Stimulated activated CD4-positive, alpha-beta T cell treated with anti-CD3 and anti-CD28 coated beads, TNF-alpha, amount 100 ng/mL, for 48 hours (primary cell): ENCODE measurements at places on chromosomes 16 and 17.

DNA sequence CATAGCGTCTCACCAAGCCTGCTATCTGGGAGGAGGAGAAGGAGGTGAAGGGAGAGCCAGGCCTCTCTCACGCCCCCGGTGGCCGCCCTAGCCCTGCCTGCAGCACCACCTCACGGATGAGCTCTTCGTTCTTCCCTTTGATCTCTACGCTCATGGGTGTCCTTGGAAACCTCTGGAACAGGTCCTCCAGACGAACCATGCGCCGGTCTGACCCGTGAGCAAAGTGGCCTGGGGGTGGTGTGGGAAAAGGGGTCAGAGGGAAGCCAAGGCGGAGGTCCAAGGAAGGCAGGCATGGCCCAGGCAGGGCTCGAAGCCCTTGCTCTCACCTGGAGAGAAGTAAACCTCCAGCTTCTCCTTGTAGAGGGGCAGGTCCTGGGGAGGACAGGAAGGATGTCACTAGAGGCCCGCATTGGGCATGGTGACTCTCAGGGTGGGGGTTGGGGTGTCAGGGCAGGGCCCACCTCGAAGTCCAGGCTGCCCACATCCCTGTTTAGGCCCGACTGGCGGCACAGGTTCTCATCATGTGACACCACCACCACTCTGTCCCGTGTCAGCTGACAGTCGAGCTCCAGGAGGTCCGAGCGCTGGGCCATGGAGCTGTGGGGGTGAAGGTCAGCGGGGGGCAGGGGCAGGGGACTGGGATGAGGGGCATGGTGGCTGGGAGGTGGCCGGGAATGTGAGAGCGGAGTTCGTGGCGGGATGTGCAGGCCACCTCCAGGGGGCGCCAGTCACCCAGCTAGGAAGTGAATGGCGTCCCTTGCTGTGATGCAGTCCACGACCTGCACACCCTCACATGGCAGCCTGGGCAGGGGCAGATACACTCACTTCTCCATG is 923 bp downstream of the GDPD3 start:
- peak; percentile 51 for DNase-seq

DNA sequence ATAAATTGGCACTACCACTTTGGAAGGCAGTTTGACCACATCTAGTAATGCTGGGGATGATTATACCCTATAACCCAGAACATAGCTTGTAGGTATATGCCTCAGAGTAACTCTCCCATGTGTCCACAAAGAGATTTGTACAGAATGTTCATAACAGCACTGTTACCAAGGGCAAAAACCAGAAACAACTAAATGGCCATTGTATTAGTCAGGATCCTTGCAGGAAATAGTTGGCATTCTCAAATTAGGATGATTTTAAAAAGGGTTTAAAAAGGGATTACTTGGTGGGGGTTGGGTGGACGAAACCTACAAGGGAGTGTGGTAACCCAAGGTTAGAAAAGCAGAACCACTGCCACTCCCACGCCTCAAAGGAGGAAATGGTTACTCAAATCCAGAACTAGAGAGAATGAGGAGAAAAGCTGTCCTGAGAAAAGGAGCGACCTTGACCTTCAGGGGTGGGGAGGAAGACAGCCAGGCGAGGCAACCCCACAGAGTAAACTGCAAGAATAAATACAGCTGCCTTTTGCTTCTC is 2.1 kb downstream of the CPPED1 start:
- DNase-seq = no peak

GRCh38 chr16:1731073-1731472 is 25.1 kb downstream of the MAPK8IP3 start:
- no peak for DNase-seq

- DNase-seq = no peak
These were observed 186.0 kb downstream of the GRIN2A start for GRCh38 chr16:9996221-9996620.

DNA sequence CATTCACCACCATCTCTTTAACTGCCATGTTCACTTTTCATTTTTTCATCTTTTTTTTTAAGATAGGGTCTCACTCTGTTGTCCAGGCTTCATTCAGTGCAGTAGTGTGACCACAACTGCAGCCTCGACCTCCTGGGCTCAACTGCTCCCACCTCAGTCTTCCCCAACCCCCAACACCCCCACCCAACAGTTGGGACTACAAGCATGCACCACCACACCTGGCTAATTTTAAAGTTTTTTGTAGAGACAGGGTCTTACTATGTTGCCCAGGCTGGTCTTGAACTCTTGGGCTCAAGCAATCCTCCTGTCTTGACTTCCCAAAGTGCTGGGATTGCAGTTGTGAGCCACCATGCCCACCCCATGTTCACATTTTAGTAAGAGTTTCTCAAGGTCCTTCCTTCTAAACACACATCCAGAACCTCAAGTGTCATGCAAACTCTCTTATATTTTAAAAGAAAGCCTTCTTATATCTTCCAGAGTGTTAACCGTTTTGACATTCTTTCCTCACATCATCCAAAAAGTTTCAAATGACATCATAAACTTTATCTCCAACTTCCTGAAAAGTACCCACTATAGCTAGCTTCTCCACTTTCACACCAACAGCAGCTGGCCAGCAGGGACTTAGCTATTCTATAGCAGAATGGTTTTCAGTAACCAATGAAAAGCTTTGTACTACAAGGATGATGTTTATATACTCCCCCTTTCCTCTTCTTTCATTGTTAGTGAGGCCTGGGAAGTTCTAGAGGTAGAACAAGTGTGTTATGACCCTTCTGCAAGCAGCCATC is 49.3 kb downstream of the TRAF4 start:
- DNase-seq = no peak

GRCh38 chr17:38693700-38694329 is 11.3 kb upstream of the MLLT6 start:
- no peak for DNase-seq
